ENCODE measurements at places on chromosomes 3 and 15. TPM values are rescaled to one million over a fixed set of nuclear protein-coding genes. Genes with fewer than 3 reads are reported as not detected.

- DNase-seq: peak; percentile 36
- no peak overlapping the region for H3K4me3 ChIP-seq
- no peaks in the 10 kb centered on the region for H3K4me1 ChIP-seq
- H3K27me3 ChIP-seq: no peaks in the 10 kb centered on the region
These were observed 8.5 kb upstream of the SLC24A5 start for GRCh38 chr15:48112242-48112641.

GRCh38 chr3:8851703-8852102 lies 82.3 kb upstream of the OXTR start:
- H3K4me3 ChIP-seq: no peak overlapping the region
- H3K36me3 ChIP-seq: no peaks in the 10 kb centered on the region
- DNase-seq: no peak
- H3K4me1 ChIP-seq: peaks cover 7% of the 10 kb centered on the region
- no peak overlapping the region for H3K27ac ChIP-seq
- no peaks in the 10 kb centered on the region for H3K27me3 ChIP-seq

IQCF5 gene
- not detected for polyA plus RNA-seq

- H3K36me3 ChIP-seq: no peaks in the 10 kb centered on the region
- no peak overlapping the region for H3K27ac ChIP-seq
- H3K27me3 ChIP-seq: no peaks in the 10 kb centered on the region
These were observed 87.0 kb downstream of the GMPS start for GRCh38 chr3:155957412-155957880.

HYKK gene
- polyA plus RNA-seq: 2.8 TPM

GPR176 gene
- 21.9 TPM for polyA plus RNA-seq

DNA sequence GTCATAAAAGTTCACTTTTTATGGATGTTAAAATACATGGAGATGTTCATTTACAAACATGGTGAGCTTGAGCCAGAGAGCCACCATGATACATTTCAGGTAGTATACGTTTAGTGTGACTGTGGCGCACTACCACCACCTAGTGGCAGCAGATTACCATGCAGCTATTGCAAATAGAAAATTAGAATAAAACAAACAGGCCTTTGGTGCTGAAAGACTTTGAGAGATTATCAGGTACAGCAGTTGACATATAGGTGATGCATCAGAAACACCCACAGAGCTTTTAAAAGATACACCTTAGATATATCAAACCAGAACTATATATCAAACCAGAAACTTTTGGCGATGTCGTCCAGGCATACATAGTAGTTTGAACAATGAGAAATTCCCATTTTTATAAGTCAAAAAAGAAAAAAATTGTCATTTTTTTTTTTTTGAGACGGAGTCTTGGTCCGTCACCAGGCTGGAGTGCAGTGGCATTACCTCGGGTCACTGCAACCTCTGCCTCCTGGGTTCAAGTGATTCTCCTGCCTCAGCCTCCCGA lies 42.0 kb upstream of the ICE2 start:
- no peak overlapping the region for H3K4me3 ChIP-seq
- H3K4me1 ChIP-seq: peaks cover 1% of the 10 kb centered on the region
- no peaks in the 10 kb centered on the region for H3K36me3 ChIP-seq
- H3K27me3 ChIP-seq: no peaks in the 10 kb centered on the region
- peak; percentile 54 for DNase-seq

DNA sequence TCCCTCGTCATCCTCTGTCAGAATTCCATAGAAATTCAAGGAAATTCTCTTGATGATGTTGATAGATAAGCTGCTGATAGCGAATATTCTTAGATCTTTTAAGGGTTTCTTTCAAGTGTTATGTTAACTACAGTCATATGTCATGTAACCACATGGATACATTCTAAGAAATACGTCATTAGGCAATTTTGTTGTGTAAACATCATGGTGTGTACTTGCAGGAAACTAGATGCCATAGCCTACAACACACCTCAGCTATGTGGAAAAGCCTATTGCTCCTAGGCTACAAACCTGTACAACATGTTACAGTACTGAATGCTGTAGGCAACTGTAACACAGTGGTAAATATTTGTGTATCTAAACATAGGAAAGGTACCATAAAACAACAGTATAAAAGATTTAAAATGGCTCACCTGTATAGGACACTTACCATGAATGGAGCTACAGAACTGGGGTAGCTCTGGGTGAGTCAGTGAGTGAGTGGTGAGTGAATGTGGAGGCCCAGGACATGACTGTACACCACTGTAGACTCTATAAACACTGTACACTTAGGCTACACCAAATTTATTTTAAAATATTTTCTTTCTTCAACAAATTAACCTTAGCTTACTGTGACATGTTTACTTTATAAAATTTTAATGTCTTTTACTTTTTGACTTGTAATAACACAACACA lies 34.6 kb downstream of the GLDN start:
- no peak overlapping the region for H3K4me3 ChIP-seq
- no peaks in the 10 kb centered on the region for H3K27me3 ChIP-seq
- H3K4me1 ChIP-seq: no peaks in the 10 kb centered on the region
- H3K27ac ChIP-seq: no peak overlapping the region

GRCh38 chr3:150235799-150236198 lies 172.3 kb upstream of the TSC22D2 start:
- no peak overlapping the region for H3K4me3 ChIP-seq
- peak overlapping the region; percentile 94 for H3K27ac ChIP-seq
- H3K4me1 ChIP-seq: peaks cover 25% of the 10 kb centered on the region
- H3K36me3 ChIP-seq: no peaks in the 10 kb centered on the region

DNA sequence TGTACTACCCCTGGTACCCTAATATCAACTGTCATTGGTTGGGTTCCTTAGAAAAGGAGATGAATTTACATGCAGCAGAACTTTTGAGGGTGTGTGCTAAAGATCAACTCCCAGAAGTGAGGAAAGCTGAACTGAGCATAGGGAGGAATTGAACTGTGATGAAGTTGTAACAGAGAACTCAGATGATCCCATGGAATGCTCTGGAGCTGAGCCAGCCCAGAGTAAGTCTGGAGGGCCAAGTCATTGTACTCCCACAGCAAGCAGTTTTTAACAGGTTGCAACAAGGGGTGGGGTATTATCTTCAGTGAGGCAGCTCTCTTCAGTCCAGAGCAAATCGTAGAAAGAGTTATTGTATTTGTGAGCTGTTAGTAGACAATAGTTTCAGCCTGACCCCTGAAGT lies 572.3 kb downstream of the PYDC2 start:
- H3K27ac ChIP-seq: no peak overlapping the region
- no peaks in the 10 kb centered on the region for H3K36me3 ChIP-seq
- H3K4me1 ChIP-seq: no peaks in the 10 kb centered on the region
- no peak for DNase-seq
- no peaks in the 10 kb centered on the region for H3K27me3 ChIP-seq
- H3K4me3 ChIP-seq: no peak overlapping the region

NAALADL2 gene
- polyA plus RNA-seq: 1.2 TPM

GRCh38 chr3:110157221-110157620 lies 819.9 kb upstream of the DPPA4 start:
- no peaks in the 10 kb centered on the region for H3K4me1 ChIP-seq
- H3K27me3 ChIP-seq: no peaks in the 10 kb centered on the region
- H3K4me3 ChIP-seq: no peak overlapping the region
- no peak overlapping the region for H3K27ac ChIP-seq

PTPRG gene
- 14.3 TPM for polyA plus RNA-seq

NANOGP8 gene
- polyA plus RNA-seq: not detected

DOCK3 gene
- polyA plus RNA-seq: 0.05 TPM

- H3K27ac ChIP-seq: no peak overlapping the region
- H3K4me3 ChIP-seq: no peak overlapping the region
- H3K27me3 ChIP-seq: no peaks in the 10 kb centered on the region
These were observed 516.5 kb downstream of the NLGN1 start for GRCh38 chr3:173913974-173914421.

GRCh38 chr3:47324278-47324865 lies 41.6 kb downstream of the KLHL18 start:
- no peak overlapping the region for H3K4me3 ChIP-seq
- peak; percentile 79 for DNase-seq
- no peaks in the 10 kb centered on the region for H3K27me3 ChIP-seq
- no peaks in the 10 kb centered on the region for H3K4me1 ChIP-seq
- peaks cover 21% of the 10 kb centered on the region for H3K36me3 ChIP-seq
- H3K27ac ChIP-seq: no peak overlapping the region

DNA sequence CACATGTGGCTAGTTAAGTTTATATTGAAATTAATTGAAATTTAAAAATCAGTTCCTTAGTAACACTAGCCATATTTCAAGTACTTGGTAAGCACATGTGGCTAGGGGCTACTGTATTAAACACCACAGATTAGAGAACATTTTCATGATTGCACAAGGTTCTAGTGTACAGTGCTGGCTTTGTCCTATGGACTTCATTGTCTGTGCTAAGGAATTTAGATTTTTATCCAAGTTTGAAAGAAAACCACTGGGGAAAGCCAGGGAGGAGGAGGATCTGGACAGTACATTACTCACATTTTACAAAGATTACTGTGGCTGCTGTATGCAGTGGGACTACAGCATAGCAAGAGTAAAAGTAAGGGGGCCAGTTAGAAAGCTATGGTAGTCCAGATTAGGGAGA lies 13.9 kb downstream of the STAC start:
- peaks cover 41% of the 10 kb centered on the region for H3K36me3 ChIP-seq
- no peaks in the 10 kb centered on the region for H3K4me1 ChIP-seq
- H3K27ac ChIP-seq: no peak overlapping the region
- H3K4me3 ChIP-seq: no peak overlapping the region

KY gene
- 1.9 TPM for polyA plus RNA-seq

All from SK-N-SH (cell line).